ENCODE measurements at places on chromosomes 13 and 19.

DNA sequence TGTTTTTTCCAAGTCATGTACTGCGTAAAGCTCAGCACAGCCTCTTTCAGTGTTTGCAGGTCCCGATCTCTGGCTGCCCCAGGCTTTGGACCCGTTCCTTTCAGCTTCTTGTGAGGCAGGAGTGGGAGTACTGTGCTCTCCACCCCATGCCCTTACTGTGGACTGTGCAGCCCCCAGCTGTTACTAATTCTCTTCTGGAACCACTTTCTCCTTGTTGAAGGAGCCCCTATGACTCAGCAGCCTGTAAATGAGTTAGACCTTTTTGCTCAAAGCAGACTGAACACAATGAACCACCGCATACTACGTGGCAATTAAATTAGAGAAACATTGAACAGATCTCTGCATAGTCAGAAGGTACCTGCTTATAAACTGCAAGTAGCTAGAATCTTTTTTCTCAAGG is 39.0 kb downstream of the SERTM1 start:
- peak; percentile 1 for DNase-seq

- DNase-seq, result peak; percentile 77
Observed at GRCh38 chr19:40523322-40524047, 53.2 kb upstream of the SHKBP1 start.

DNA sequence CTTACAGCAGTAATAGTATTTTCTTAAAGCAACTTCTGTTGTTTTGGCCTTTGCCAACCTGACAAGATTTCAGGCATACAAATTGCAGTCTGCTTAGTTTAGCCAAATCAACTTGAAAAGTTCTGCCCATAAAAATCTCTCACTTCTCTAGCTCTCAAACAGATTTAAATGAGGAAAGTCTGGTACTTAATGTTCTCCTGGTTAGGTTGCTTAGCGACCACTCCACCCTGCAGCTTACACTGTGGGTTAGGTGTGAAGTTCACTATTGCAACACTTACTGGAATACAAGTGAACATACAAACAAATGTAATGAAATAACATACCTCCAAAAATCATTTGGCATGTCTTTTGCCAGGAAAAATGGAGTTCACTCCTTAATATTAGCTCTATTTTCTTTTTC is 178.7 kb upstream of the PCDH9 start:
- DNase-seq, result no peak

DNA sequence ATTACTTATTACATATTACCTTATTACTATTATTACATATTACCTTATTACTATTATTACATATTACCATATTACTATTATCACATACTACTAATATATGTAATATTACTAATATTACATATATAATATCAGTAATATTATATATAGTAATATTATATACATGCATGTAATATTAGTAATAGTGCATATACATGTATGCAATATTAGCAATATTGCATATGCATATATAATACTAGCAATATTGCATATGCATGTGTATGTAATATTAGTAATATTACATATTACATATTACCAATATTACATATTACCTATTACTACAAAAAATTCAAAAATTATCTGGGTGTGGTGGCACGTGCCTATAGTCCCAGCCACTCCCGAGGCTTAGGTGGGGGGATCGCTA is 22.4 kb downstream of the PDE4A start:
- no peak for DNase-seq

- peak; percentile 32 for DNase-seq
Observed at GRCh38 chr13:99442273-99442895, 58.9 kb upstream of the TM9SF2 start.

GRCh38 chr19:14427461-14427860 is 5.6 kb upstream of the PKN1 start:
- no peak for DNase-seq

- DNase-seq, result peak; percentile 86
Observed at GRCh38 chr19:9791552-9792205, 23.1 kb upstream of the ZNF846 start.

- DNase-seq, result peak; percentile 47
Observed at GRCh38 chr19:5547881-5548280, 19.9 kb downstream of the TINCR start.

DNA sequence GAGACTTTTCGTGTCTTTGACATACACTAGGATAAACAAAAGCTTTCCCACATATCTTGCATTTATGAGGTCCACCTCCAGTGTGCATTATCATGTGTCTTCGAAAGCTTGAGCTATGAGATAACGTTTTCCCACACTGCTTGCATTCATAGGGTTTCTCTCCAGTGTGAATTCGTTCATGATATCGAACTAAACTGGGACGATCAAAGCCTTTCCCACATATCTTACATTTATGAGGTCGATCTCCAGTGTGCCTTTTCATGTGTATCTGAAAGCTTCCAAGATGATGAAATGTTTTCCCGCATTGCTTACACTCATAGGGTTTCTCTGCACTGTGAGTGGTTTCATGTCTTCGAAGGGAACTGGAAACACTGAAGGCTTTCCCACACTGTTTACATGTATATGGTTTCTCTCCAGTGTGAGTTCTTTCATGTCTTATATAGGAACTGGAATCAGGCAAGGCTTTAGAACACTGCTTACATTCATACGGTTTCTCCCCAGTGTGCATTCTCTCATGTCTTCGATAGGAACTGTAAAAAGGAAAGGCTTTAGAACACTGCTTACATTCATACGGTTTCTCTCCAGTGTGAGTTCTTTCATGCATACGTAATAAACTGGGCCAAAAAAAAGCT is 14.5 kb downstream of the ZNF563 start:
- no peak for DNase-seq

- no peak for DNase-seq
Observed at GRCh38 chr13:66551128-66551527, 679.0 kb downstream of the PCDH9 start.

- no peak for DNase-seq
Observed at GRCh38 chr13:23268441-23268840, 87.7 kb downstream of the SGCG start.

- DNase-seq, result peak; percentile 11
Observed at GRCh38 chr13:52454459-52454819, 839 bp upstream of the CKAP2 start.

DNA sequence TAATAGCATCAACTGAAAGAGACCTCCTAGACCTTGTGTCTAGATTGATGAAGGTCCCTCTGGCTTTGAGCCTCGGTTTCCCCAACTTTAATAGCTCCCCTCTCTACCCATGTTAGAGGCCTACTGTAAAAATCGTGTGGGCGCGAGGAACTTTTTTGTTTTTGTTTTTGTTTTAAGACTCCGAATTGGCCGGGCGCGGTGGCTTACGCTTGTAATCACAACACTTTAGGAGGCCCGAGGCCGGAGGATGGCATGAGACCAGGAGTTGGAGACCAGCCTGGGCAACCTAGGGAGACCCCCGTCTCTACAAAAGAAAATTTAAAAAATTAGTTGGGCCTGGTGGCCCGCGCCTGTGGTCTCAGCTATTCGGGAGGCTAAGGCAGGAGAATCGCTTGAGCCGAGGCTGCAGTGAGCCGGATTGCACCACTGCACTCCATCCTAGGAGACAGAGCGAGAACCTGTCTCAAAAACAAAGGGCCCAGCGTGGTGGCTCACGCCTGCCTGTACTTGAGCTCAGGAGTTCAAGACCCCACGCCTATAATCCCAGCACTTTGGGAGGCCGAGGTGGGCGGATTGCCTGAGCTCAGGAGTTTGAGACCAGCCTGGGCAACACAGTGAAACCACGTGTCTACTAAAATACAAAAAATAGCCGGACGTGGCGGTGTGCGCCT is 858 bp upstream of the PPP6R1 start:
- DNase-seq, result peak; percentile 42

- no peak for DNase-seq
Observed at GRCh38 chr19:30023330-30023729, 81.3 kb downstream of the URI1 start.

DNA sequence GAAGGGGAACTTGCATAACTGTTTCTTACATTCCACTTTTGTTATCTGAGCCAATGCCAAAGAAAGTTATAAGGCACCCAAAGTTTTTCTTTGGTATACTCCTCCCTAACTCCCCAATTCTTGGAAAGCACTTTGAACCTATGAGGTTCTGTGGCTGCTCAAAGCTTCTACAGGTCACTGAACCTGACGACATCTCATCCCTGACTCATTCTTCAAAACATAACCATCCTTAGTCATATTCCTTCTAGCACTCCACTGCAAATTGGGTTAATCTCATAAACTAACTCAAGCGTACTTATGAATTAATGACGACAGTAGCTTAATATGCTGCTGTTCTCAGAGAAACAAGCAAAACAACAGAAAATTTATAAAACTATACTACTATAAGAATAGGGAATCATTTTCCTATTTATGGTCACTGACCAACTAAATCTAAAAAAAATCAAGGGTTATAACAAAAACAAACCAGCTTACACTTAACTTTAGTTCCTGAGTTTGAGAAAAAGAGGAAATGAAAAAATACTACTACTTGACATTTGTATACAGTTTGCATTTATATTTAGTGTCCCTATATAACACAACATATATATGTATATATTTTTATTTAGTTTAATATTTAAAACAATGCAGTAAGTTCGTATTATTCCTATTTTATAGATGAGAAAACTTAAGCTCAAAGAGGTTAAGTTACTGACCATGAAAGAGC is 69.1 kb downstream of the CAB39L start:
- peak; percentile 7 for DNase-seq

DNA sequence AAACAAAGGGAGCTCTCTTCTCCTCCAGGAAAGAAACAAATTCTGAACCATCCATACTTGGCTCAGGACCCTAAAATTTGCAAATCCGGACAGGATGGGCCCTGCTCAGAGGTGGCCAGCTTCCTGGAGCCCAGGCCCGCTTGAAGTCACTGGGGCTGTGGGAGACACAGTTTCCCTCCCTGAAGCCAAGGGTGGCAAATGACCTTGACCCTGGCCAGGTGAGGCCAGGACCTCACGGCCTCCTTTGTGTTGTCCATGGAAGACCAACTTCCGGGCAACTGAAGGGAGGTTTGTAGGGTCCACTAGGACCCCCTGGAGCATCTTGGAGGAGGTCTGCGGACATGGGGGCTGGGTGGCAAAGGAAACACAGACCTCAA is 5.5 kb downstream of the NANOS3 start:
- DNase-seq, result no peak

- DNase-seq, result peak; percentile 59
Observed at GRCh38 chr19:53868091-53868891, 608 bp downstream of the MYADM start.

- no peak for DNase-seq
Observed at GRCh38 chr13:87999240-87999700, 328.1 kb downstream of the SLITRK5 start.

- DNase-seq, result no peak
Observed at GRCh38 chr13:21175656-21176214, 617 bp downstream of the SKA3 start.

- DNase-seq, result no peak
Observed at GRCh38 chr13:111559612-111560403, 239.4 kb downstream of the TEX29 start.

All from K562 (cell line).